ENCODE measurements at places on chromosomes 2 and 18.

DNA sequence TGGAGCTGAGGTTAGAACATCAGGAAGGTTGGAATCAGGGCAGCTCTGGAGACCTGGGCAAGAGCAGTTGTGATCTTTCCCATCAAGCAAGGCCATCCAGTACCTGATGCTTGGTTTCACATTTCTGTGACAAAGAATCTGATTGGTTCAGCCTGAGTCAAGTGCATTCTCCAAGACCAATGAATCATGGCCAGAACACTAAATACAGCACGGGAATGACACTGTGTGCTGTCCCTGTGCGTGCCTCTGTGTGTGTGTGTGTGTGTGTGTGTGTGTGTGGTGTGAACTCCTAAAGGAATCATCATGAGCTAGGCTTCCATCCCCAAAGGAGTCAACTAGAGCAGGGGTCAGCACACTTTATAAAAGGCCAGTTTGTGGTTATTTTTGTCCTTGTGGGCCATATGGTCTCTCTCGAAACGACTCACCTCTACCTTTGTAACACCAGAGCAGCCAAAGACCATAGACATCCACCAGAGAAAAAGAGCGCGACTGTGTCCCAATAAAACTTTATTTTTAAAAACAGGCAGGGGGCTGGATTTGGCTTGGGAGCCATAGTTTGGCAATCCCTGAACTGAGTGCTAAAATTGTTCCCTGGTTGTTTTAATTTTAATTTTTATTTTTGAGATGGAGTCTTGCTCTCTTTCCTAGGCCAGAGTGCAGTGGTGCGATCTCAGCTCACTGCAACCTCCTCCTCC is 99.7 kb downstream of the INHBB start:
- no peak for DNase-seq

- DNase-seq = no peak
Measured at GRCh38 chr2:110812726-110813645, 80.6 kb downstream of the ACOXL start.

GRCh38 chr2:86315084-86315483 is 22.3 kb downstream of the REEP1 start:
- no peak for DNase-seq

DNA sequence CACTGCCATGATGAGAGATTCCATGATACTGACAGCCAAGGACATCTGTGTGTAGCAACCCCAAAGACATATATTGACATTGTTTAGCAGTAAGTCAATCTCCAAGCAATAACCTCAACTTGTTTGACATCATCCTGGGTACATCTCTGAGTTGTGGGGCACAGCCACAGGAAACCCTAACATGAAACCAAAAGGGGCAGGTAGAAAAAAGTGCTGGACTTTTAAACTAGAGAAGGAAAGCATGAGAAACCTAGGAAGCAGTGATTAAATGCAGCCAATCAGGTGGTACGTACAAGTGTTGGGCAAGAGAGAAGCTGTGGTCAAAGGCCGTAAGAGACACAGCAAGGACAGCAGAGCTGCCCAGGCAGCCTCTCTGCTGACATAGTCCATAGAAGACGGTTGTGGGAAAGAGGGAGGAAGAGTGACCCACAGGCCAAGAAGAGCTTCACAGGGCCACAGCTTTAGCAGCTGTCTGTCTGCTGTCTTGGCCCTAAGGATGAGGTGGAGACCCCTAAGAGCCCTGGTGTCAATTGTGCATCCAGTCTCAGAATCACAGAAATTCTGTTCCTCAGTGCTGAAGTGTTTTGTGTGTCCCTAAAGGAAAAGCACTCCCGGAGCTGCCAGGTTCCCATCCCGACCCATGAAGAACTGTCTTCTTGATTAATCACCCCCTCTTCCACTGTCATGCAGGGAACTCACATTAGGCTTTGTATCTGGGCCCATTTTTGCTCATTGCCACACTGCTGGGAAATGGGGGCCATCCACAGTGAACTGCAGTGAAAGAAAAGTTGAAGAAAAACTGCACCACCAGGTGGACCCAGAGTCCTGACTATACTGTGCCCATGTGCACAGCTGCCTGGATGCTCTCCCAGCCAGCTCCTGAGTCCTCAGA is 25.4 kb upstream of the CHN1 start:
- no peak for DNase-seq

GRCh38 chr18:64444819-64445218 is 295.9 kb upstream of the LINC00305 start:
- no peak for DNase-seq

DNA sequence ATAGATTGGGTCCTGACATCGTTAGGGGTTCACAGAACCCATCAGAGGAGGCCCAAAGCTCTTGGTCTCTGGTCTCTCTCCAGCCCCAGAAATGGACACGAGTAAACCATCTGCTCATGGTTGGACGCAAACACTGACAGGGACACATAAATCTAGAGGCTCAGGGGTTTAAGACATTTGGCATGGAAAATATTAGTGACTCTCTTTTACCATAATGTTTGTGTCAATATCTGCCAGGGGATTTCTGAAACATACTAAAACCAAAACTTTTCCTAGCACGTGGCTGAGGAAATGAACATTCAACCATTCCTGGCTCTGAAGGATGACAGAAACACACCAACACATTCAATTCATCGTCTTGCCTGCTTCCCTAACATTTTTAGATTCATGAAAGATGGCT is 226.2 kb downstream of the SP3 start:
- DNase-seq = no peak

- no peak for DNase-seq
Measured at GRCh38 chr2:170886386-170886785, 42.7 kb upstream of the GORASP2 start.

DNA sequence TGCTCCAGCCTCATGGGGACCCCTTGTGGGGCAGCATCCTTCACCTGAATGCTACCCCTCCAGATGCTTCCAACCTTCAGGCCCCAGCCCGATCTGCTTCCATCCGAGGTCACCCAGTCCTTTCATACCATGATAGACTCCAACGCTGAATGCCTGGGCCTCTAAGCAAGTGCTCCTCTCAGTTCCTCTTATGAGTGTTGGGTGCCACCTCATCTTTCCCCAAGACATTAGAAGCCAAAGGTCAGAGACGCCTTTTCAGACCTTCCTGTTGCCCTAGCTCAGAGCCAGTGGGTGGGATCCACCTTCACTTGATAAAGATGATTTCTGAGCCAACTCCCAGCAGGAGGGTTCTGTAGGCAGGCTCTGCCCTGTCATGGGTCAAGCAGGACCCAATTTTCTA is 174.5 kb upstream of the MGAT5 start:
- no peak for DNase-seq

DNA sequence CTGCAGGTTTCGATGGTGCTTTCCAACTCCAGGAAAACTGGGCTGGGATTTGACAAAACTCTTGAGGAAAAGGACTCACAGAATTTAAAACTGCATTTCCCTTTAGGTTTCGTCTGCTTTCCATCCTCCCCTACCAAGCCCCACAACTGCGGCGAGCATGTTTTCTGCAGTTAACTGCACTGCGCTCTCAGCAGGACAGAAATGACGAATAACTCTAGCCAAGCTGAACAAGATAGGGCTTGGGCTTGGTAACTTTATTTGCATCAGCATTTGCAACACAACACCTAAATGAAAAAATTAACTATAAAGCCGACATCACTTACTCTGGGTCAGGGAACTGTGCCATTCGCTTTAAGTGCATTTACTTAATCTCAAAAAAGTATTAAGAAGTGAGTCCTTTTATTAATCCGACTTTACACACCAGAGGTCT is 669 bp upstream of the PIKFYVE start:
- peak; percentile 44 for DNase-seq

GRCh38 chr18:62988471-62988870 is 273.1 kb downstream of the PHLPP1 start:
- no peak for DNase-seq

DNA sequence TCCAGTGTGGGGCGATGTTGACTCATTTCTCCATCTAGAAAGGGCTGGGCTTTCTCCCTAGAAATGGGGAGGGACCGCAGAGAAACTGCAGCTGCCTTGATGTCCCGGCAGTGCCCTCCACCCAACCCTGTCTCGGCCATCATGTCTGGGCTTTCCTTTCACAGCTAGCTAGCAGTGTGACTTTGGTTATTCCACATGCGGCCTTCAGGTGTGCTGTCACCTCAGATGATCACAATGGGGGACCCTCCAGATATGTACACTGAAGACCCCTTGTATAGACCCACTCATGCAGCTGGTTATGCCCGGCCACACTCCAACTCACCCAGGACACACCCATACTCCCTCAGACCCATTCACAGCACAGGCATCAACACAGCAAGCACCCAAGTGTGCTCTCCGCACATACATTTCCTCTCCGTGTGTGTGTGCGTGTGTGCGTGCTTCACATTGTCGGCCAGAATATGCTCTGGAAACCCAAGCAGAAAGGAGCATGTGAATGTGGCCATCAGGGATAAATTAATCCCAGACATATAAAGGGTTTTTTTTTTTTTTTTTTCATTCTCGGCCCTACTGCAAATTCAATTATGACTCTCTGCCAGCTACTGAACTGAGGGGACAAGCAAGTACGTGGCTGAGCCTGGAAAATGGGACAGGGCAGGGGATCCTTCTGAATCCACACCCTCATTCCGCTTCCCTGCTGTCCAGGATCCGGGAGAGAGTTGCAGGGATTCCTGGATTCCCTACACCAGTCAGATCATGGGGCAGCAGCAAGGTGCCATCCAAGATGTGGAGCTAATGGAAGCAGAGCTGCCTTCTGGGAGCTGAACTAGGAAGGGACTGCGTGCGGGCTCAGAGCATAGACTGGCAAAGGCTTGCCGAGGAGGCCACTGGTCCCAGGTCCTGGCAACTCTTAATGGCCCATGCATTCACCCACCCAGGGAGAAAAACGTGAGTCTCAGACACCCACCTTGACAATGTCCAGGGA is 240.2 kb downstream of the DYSF start:
- no peak for DNase-seq

DNA sequence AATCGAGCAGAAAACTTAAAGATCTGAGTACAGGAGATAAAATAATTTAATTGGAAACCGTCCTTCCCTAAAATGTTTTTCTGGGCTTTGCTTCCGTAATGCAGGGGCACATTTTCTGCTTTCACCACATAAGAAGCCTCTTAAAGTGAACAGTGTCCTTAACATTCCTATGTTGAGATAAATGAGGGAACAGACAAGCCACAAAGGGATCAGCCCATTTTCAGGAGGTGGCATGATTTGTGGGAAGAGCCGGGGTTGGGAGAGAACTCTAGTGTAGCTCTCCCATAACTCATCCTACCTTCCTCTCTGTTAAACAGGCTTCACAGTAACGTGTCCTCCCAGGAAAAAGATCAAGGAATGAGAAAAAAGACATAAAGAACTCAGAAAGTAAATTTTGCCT is 56.9 kb upstream of the ACVR1C start:
- no peak for DNase-seq

DNA sequence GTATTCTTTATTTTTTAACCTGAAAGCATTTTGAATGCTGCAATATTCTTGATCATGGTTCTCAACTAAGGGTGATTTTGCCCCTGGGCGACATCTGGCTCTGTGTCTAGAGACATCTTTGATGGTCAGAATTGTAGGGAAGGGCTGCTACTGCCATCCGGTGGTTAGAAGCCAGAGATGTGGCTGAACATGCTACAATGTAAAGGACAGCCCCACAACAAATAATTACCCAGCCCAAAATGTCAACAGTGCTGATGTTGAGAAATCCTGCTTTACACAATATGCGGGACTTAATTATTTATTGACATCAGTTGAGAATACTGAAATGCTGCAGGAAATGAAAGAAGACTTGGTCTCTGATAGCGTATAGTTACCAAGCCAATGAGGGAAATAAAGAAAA is 37.5 kb upstream of the SERPINB2 start:
- DNase-seq = peak; percentile 13

GRCh38 chr2:241958818-241959545 is 89.5 kb downstream of the RTP5 start:
- DNase-seq = no peak

- DNase-seq = no peak
Measured at GRCh38 chr2:200756618-200757321, 54.9 kb upstream of the BZW1 start.

- DNase-seq = no peak
Measured at GRCh38 chr2:601806-602455, 75.3 kb downstream of the TMEM18 start.

DNA sequence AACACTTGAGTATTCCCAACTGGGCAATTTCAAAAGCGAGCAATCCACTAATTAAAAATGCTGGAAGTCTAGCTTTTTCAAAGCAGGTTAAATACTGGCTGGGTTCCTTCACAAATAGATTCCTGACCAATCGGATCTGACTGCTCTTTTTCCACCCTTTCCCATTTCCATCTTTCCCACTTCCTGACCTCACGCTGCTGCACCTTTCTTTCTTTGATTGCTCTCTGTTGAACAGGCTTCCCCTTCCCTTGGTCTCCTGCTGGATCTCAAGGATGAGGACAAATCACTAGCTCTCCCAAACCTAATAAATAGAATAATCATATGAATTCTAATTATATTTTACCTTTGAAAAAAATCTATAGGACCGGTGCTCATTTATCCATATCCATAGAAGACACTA is 121.2 kb downstream of the TCF4 start:
- no peak for DNase-seq

Data from CD4-positive, alpha-beta T cell treated with Interleukin-1 beta for 1 hour (primary cell).